ENCODE measurements at places on chromosomes 11 and 22.

- peak; percentile 83 for DNase-seq
Observed at GRCh38 chr11:128871168-128871610, 4.1 kb upstream of the KCNJ1 start.

DNA sequence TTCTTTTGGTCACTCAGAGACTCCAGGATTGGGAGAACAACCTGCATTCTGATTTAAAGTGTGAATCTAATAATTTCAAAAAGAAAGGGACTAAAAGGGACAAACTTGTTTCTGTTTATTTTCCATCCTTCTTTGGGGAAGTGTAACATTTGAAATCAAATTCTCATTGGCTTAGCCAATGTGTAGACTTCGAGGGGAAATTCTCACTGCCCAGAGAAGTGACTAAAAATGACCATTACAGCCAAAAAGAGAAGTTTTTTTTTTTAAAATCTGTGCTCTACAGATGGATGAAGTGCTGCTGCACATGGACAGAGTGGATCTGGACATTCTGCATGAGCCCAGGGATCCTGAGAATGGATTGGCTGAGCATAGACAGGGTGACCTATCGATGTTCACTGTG is 49.4 kb upstream of the ELF5 start:
- DNase-seq = no peak

DNA sequence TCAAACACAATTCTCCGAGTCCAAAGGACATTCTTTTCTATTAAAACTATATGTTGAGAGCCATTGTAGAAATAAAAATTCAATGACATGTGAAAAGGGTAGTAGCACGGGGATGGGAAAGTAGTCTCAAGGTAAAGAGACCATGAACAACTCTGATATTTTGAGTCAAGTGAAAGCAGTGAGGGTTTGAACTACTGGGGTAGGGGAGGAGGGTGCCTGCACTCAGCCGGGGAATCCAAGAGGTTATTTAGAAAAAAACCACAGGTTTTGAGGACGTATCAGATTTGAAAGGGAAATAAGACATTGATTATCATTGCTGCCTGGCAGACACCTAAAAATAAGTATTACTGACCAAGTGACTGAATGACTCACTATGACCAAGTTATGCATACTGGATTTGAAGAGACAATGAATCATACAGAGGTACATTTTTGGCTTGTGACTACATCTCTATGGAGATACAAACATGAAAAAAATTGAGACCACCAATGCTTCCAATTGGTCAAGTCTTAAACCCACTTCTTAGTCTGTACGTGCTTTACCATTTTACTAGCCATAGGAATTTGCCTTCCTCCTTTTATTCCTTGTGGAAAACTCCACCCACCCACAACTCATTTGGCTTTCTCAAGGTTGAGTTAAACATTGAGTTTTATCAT is 2.2 kb upstream of the OR52H1 start:
- no peak for DNase-seq

DNA sequence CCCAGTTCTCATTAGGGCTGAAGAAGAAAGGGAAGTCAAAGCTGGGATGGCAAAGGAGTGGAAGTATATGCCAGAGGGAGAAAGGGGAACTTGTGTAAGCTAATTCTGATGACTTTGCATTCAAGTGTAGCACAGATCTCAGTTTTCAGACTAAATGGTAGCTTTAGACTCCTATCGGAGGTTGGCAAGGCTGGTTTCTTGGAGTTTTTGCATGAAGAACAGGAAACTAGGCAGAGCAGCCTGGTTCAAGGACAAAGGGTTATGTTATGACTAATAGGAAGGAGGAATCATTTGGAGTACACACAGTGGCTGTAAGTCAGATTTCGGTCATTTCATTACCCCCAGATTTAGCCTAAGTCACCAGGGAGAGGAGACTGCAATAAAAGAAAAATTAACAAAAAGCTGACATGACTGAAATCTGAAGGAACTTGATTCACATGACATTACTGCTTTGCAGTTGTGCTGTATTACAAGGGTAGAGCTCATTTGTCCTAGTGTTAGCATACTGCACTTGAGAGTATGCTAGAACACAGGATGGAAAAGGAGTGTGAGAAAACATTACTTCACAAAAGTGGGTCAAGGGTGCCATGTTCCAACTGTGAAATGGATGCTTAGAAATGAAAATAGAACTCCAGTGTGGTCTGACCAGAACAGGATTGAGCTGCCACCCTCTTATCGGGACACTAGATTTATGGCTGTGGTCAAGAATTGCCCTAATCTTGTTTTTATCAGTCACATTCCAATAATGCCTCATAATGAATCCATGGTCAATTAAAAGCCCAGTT is 23.6 kb downstream of the ADM start:
- DNase-seq = no peak

- DNase-seq = no peak
Observed at GRCh38 chr11:1507381-1508140, 21.0 kb upstream of the MOB2 start.

DNA sequence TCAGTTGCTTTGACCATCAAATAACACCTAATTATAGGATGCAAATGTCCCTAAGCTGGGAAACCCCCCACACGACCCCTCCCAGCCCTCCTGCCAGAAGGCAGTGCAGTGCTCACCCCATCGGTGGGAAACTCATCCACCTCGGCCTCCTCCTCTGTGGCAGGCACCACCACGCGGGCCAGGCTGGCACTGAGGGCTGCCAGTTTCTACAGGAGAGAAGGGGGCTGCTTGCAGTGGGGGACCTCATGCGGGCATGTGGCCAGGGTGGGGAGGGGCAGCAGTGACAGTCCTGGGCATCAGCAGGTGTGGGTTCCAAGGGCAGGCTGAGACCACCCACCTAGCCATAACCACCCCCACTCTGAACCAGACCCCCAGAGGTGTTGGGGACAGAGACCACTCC is 6.4 kb upstream of the GAL3ST1 start:
- DNase-seq = no peak

- no peak for DNase-seq
Observed at GRCh38 chr11:86303257-86303656, 1.2 kb downstream of the HIKESHI start.

- DNase-seq = peak; percentile 36
Observed at GRCh38 chr22:24434471-24435322, 7.3 kb downstream of the ADORA2A start.

GRCh38 chr11:7536100-7536499 is 22.3 kb downstream of the PPFIBP2 start:
- DNase-seq = peak; percentile 66

DNA sequence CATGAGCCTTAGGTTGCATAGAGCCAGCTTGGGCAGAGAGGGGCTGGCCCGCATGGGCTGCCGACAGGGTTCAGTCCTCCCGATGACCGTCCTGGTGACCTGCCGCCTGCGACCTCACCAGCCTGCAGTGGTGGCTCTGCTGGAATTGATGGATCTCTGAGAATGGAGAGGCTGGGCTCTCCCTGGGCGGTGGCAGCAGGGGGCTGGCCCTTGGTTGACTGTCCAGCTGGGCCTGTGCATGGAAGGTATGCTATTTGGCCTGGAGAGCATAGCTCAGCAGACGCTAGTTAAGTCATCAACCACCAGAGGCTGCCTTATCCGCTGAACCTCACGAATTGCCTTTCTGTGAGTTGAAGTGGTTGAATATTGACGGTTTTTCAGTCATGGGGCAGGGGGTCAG is 19.7 kb downstream of the GRAMD4 start:
- no peak for DNase-seq

DNA sequence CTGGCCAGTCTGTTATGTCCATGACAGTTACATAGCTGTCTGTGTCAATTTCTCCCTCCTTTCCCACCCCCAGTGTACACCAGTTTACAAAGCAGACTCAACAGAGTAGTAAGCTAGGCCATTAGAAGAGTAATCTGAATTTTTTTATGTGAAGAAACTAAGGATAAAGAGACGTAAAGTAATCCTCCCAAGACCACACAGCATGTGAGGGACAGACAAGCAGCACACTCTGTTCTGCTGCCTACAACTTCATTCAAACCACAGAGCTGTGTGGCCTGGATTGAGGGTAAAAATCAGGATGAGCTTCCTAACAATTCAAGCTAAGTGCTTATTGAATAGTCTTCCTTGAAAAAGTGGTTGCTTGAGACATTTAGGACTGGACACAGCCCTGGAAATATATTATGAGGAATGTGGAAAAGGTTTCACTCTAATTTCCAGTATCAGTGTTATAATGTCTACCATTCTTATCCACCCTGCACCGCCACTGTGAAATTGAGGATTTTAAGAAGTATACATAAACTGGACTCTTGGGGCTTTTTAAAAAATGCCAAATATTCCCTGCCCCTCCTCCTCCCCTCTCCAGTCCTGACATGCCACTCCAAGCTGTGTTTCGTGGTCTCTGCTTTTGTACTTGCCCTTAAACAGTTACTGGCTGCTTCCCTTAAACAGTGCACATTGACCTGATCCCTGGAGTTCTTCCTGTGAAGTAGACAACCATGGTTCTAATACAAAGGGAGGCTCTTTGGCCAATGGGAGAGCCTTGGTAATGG is 40.9 kb downstream of the EXT2 start:
- DNase-seq = no peak

GRCh38 chr22:27982630-27983180 is 63.6 kb upstream of the PITPNB start:
- DNase-seq = peak; percentile 24

Measured in endodermal cell (in vitro differentiated cells).